Colonic mucosa (tissue), 4 donors: ENCODE measurements at places on chromosomes 7 and 10. TPM values are rescaled to one million over a fixed set of nuclear protein-coding genes. Genes with fewer than 3 reads are reported as not detected.

DNA sequence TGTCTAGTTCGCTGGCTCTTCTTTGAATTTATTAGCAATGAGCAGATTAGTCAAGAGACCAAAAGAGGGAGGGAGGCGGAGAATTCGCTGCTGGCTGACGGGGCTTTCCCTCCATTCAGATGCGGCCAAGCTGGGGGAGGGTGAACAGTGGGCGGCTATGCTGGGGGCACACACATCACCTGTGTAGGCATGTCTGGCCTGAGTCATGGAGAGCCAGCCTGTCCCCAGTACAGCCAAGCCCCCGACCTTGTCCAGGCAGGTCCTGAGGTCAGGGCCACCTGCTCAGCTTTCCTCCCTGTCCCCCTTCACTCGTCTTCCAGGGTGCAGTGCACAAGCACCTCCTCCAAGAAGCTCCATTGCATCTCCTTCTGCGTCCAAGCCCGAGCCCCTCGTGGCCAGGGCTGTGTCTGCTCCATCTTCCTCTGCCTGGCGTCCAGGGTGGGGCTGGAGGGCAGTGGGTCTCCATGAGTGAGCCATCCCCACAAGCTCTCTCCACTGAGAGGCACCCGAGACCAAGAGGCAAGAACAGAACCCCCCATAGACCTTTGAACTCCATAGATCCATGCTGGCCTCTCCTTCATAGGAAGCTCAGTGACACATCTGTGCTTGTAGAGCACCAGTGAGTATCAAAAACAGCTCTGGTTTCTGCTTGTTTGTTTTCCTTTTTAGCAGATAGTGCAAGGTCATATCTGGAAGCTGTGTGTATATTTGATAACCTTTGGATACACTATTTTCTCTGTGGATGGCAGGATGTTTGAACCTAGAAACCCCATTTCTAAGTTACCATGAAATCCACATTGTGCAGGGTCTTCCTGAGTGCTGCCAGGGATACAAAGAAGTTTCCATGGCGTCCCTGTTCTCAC, 1.9 kb upstream of the DEPP1 start:
- H3K27ac ChIP-seq = peak overlapping the region; percentile 56
- peaks cover 19% of the 10 kb centered on the region for H3K4me1 ChIP-seq
- no peak overlapping the region for H3K4me3 ChIP-seq
- H3K27me3 ChIP-seq = no peaks in the 10 kb centered on the region
- no peaks in the 10 kb centered on the region for H3K36me3 ChIP-seq

- H3K27ac ChIP-seq = no peak overlapping the region
- no peaks in the 10 kb centered on the region for H3K36me3 ChIP-seq
- H3K27me3 ChIP-seq = no peaks in the 10 kb centered on the region
- H3K4me3 ChIP-seq = no peak overlapping the region
- no peaks in the 10 kb centered on the region for H3K4me1 ChIP-seq
- no peak for DNase-seq
These were observed 749.2 kb upstream of the PCDH15 start for GRCh38 chr10:55550236-55550635.

DNA sequence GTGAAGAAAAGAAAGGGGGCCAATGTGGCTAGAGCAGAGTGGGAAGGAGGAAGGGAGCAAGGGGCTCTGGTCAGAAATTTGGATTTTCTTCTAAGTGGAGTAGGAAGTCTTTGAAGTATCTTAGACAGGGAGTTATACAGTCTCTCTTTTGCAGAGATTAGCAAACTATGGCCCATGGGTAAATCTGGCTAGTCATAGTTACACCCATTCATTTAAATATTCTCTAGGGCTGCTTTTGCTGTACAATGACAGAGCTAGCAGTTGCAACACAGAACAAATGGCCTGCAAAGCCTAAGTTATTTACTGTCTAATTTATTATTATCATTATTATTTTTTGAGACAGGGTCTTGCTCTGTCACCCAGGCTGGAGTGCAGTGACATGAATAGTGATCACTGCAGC, 10.5 kb upstream of the LAMB4 start:
- no peak overlapping the region for H3K27ac ChIP-seq
- no peaks in the 10 kb centered on the region for H3K27me3 ChIP-seq
- no peak for DNase-seq
- H3K4me1 ChIP-seq = no peaks in the 10 kb centered on the region
- H3K36me3 ChIP-seq = no peaks in the 10 kb centered on the region

GRCh38 chr7:45174966-45175765, 17.6 kb downstream of the RAMP3 start:
- H3K27me3 ChIP-seq = no peaks in the 10 kb centered on the region
- H3K4me3 ChIP-seq = no peak overlapping the region
- no peaks in the 10 kb centered on the region for H3K4me1 ChIP-seq
- H3K27ac ChIP-seq = no peak overlapping the region

PRR15 gene
- 129 TPM for total RNA-seq

GRCh38 chr10:565146-565545, 124.3 kb downstream of the DIP2C start:
- H3K27me3 ChIP-seq = no peaks in the 10 kb centered on the region
- no peak for DNase-seq
- no peaks in the 10 kb centered on the region for H3K4me1 ChIP-seq
- H3K4me3 ChIP-seq = no peak overlapping the region

ATG9B gene
- 0.66 TPM for total RNA-seq

DNA sequence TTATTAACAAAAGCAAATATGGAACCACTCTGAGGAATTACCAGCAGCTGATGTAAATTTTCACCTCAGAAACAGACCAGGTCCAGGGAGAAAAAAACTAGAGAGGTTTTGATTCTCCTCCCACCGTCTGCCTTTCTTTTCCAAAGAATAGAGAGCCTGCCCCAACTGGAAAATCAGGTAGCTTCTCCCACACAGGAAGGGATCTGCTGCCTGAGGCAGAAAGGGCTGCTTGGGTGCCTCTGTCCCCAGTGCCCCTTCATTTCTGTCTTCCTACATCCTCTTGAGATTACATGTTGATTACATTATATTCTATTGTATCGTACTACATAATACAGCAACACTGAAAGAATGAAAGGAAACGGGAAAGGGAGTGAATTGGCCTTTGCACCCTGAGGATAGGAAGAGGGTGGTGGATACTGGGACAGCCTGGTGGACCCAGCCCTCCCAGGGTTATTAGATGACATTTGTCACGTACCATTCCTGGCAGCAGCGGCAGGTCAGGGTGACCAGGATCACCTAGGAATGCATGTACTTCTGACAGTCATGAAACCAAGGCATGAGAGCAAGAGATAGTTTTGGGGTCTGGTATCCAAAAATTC, 8.9 kb downstream of the ST8SIA6 start:
- no peak overlapping the region for H3K4me3 ChIP-seq
- H3K27ac ChIP-seq = peak overlapping the region; percentile 51

- H3K4me3 ChIP-seq = no peak overlapping the region
- H3K27ac ChIP-seq = no peak overlapping the region
- no peaks in the 10 kb centered on the region for H3K27me3 ChIP-seq
- DNase-seq = no peak
- H3K36me3 ChIP-seq = peaks cover 3% of the 10 kb centered on the region
- H3K4me1 ChIP-seq = no peaks in the 10 kb centered on the region
These were observed 19.3 kb downstream of the IL15RA start for GRCh38 chr10:5958077-5958476.

DNA sequence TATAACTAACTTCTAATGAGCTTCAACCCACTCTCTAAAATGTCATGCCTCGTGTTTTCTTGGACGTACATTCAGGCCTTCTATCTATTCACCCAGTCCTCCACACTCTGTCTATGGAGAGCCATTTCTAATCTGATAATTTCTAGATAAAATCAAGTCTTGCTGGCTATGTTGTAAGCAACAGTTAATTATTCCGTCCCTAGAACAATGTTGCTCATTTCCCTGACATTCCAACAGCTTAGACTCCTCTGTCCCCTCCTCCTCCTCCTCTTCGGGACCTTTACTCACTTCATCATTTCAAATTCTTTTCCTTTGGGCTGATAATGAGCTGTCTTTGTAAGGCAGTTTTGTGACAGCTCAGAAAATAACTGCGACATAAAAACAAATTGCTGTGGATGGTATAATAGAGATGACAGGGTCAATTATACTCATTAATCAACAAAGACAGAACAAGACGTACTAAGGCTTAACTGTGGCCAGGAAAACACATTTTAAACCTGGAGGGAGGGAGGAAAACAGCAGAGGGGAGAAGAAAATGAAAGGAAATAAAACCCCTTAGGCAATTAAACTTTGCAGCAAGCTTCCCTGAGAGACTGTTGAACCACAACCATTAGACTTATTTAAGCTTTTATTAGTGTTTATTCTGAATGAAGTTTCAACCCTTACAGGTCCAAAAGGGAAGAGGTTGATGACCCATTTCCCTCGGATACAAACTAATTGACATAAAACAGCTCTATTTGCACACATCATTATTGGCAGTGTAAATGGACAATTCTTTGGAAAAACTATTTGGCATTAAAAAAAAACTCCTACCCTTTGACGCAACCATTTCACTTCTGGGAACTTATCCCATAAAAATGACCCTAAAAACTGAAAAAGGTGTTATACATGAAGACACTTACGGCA, 179.1 kb downstream of the SFMBT2 start:
- no peaks in the 10 kb centered on the region for H3K36me3 ChIP-seq
- no peak for DNase-seq
- no peak overlapping the region for H3K4me3 ChIP-seq
- H3K4me1 ChIP-seq = no peaks in the 10 kb centered on the region

DNA sequence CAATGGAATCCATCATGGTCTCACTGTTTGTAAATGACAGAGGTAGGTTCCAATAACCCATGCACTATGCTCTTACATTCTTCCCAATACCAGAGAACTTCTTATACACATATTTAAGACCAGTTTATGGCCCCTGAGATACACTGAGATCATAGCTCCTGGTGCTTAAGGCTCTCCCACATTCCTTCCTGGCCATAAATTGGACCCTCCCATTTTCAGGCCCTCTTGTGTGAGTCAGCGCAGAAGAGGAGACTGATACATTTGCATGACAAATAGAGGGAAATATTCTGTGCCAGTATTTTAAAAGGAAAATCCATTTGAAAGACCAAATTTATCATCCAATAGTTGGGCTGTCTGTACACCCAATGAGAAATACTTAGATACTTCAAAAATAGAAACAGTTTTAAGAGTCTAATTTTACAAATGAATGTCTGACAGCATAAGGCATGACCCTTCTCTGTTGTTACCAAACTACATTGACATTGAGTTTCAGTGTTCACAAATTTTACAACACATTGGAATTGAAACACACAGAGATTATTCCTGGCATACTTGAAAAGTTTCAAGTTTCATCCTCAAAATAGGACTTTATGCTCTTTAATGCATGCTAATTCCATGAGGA, 35.3 kb downstream of the SLC16A9 start:
- H3K36me3 ChIP-seq = no peaks in the 10 kb centered on the region
- H3K27me3 ChIP-seq = no peaks in the 10 kb centered on the region
- H3K4me3 ChIP-seq = no peak overlapping the region
- DNase-seq = peak; percentile 68

GDF2 gene
- total RNA-seq = not detected

- H3K27me3 ChIP-seq = no peaks in the 10 kb centered on the region
- H3K4me3 ChIP-seq = no peak overlapping the region
- no peak for DNase-seq
- H3K4me1 ChIP-seq = no peaks in the 10 kb centered on the region
- H3K36me3 ChIP-seq = no peaks in the 10 kb centered on the region
These were observed 149.2 kb downstream of the C1GALT1 start for GRCh38 chr7:7331523-7331922.

DNA sequence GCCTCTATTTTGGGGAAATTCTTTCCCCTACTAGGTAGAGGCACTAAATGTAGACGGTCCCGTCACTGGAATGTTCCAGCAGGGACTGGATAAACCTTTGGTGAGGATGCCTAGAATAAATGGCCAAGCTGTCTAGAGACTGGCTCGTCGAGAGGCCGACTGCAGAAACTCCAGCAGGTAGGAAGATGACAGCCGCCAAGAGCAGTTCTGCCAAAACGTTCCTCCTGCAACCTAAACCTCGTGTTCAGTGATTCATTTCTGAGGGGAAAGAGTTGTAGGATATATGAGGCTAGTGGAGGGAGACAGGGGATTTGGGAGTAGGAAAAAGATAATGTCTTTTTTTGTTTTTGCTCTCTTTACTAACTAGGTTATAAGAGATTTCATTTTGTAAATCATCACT, 184.7 kb upstream of the GDF10 start:
- H3K4me3 ChIP-seq = no peak overlapping the region
- no peaks in the 10 kb centered on the region for H3K36me3 ChIP-seq
- peak; percentile 4 for DNase-seq

GRCh38 chr10:80165173-80165572, 32.6 kb downstream of the PLAC9 start:
- no peak overlapping the region for H3K4me3 ChIP-seq
- DNase-seq = no peak
- no peaks in the 10 kb centered on the region for H3K27me3 ChIP-seq
- no peak overlapping the region for H3K27ac ChIP-seq
- peaks cover 17% of the 10 kb centered on the region for H3K4me1 ChIP-seq
- peaks cover 19% of the 10 kb centered on the region for H3K36me3 ChIP-seq

DNA sequence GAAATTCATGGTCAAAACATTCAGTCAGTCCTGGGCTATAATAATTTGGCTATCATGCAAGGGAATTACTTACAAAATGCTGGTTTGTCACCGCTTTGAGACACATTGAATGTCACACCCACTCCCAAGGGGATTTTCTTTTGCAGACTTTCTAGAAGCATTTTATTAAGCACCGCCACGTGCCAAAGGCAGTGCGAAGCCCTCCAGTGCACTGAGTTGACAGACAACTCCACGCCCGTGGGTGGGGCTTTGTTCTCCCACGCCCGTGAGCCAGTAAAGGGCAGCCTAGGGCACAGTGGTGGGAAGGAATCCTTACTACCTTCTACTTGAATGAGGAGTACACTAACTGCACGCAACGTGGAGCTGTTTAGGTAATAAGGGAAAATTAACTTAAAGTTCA, 515.8 kb downstream of the KCNMA1 start:
- no peaks in the 10 kb centered on the region for H3K36me3 ChIP-seq
- no peaks in the 10 kb centered on the region for H3K4me1 ChIP-seq
- no peak overlapping the region for H3K4me3 ChIP-seq
- no peaks in the 10 kb centered on the region for H3K27me3 ChIP-seq

DNA sequence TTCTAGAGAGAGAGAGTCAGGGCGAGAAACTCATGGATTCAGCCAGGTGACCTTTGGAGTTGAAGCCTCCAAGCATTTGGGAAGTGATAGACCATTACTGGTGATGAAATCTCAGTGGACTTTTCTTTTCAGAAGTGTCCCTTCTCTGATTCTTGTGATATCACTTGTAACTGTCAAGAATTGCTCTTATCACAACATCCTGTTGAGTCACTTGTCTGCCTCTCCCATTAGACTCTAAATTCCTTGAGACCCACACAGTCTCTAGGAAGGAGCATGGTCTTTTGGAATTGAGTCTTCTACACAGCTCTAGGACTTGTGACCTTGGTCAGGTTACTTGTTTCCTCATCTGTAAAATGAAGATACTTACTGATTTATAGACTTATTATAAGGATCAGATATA, 81.0 kb downstream of the CFAP58 start:
- no peak for DNase-seq
- H3K36me3 ChIP-seq = no peaks in the 10 kb centered on the region
- no peaks in the 10 kb centered on the region for H3K27me3 ChIP-seq
- H3K27ac ChIP-seq = no peak overlapping the region

DNA sequence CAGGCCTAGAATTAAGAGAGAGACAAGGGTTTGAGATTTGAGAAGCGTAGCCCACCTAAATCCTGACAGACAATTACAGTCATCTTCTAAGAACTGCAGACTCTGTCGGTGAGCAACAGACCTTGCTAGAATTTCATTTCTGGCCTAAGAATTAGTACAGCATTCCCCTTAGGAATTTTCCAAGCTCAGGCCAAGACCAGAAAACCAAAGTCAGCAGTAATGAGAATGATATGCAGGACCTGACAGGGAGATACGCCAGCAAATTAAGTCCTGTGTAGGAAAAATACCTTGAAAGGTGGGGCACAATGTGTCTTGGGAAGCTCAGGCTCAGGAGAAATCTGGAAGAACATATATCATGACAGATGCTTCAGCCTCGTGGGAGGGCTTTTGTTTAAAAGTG, 52.7 kb upstream of the HERPUD2 start:
- no peak overlapping the region for H3K4me3 ChIP-seq
- H3K27ac ChIP-seq = no peak overlapping the region
